ENCODE measurements at places on chromosomes 3 and 15.

GRCh38 chr3:185667574-185667973, 81.5 kb downstream of the SENP2 start:
- no peak overlapping the region for H3K4me3 ChIP-seq
- H3K4me1 ChIP-seq = no peaks in the 10 kb centered on the region
- peaks cover 4% of the 10 kb centered on the region for H3K27me3 ChIP-seq
- no peaks in the 10 kb centered on the region for H3K36me3 ChIP-seq
- H3K27ac ChIP-seq = no peak overlapping the region

DNA sequence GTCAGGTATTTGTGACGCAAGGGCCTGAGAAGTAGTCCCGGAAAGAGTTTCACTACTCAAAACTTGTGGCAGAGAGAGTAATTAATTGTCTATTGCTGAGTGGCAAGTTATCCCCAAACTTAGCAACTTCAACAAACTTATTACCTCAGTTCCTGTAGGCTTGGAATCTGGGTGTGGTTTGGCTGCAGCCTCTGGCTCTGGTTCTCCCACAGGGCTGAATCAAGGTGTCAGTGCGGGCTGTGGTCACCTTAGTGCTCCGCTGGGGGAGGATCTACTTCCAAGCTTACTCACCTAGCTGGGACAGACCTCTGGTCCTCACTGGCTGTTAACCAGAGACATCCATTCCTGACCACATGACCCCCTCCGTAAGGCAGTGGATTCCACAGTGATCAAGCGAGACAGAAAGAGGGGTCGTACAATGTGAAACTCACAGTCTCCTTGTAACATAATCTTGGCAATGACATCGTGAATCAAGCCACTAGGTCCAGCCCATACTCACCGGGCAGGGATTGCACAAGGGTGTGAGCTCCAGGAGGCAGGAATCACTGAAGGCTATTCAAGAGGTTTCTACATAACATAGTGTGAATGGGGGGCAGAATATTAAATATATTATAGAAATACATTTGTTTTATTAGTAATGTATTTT, 138.3 kb downstream of the RYR3 start:
- H3K27ac ChIP-seq = no peak overlapping the region
- no peak for DNase-seq
- no peaks in the 10 kb centered on the region for H3K27me3 ChIP-seq
- H3K36me3 ChIP-seq = no peaks in the 10 kb centered on the region

- H3K4me3 ChIP-seq = no peak overlapping the region
- H3K27ac ChIP-seq = no peak overlapping the region
- no peaks in the 10 kb centered on the region for H3K36me3 ChIP-seq
- no peak for DNase-seq
- no peaks in the 10 kb centered on the region for H3K27me3 ChIP-seq
Measured at GRCh38 chr3:104947943-104948342, 418.8 kb upstream of the ALCAM start.

- H3K27ac ChIP-seq = no peak overlapping the region
- H3K36me3 ChIP-seq = no peaks in the 10 kb centered on the region
- no peak overlapping the region for H3K4me3 ChIP-seq
- no peaks in the 10 kb centered on the region for H3K4me1 ChIP-seq
Measured at GRCh38 chr3:144098691-144099090, 127.1 kb downstream of the DIPK2A start.

- H3K27ac ChIP-seq = no peak overlapping the region
- no peaks in the 10 kb centered on the region for H3K36me3 ChIP-seq
- H3K27me3 ChIP-seq = no peaks in the 10 kb centered on the region
- H3K4me3 ChIP-seq = no peak overlapping the region
- DNase-seq = no peak
- no peaks in the 10 kb centered on the region for H3K4me1 ChIP-seq
Measured at GRCh38 chr3:55294557-55294956, 192.5 kb downstream of the WNT5A start.

DNA sequence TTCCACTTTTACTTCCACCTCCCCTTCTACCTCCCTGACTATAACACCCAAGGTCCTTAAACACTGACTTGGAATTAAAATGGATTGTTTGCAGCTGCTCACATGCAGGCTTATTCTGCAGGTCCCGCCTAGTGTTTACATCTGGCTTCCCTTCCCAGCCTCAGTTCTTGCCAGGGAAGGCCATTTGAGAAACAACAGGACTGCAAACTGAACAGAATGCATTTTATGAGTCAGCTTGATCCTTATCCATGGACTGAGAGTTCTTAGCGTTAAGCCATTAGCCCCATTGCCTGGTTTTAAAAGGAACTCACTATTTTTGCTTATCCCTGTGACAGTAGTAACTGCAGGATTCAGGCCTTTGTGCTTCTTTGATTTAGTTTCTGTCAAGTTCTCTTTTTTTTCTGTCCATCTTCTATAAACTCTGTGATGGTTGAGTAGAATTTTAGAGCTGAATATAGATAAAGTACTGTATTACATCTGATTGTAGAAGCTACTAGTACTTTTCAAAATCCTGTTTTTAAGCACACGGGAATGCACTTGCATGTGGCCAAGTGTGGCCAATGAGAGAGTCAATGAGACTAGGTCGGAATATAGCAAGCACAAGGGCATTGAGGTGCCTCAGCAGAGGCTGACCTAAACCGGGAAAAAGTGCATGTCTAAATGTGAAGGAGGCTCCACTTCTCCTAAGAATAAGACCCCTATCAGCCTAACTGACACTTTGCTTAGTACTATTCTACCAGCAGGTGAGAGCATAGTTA, 106.4 kb downstream of the TUSC7 start:
- H3K27me3 ChIP-seq = no peaks in the 10 kb centered on the region
- H3K4me3 ChIP-seq = no peak overlapping the region
- H3K27ac ChIP-seq = no peak overlapping the region
- no peaks in the 10 kb centered on the region for H3K4me1 ChIP-seq
- H3K36me3 ChIP-seq = no peaks in the 10 kb centered on the region
- no peak for DNase-seq

DNA sequence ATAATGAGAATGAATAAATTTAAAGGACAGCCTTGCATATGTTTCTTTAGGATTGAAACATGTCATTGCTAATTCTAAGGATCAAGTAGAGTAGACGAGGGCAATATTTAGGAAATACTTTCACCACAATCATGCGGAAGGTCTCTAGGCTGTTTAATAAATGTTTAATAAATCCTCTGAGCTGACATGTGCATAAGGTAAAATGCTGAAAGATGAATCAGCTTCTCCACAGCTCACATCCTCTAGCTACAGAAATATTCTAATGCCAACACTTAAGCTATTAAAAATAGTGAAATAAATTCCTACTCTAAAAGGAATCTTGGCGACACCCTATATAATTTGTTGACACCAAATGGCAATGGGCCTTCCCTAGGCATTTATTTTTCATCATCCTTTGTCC, 407.3 kb downstream of the TBL1XR1 start:
- H3K27ac ChIP-seq = no peak overlapping the region
- no peak for DNase-seq
- H3K4me3 ChIP-seq = no peak overlapping the region
- no peaks in the 10 kb centered on the region for H3K36me3 ChIP-seq
- no peaks in the 10 kb centered on the region for H3K4me1 ChIP-seq
- H3K27me3 ChIP-seq = no peaks in the 10 kb centered on the region

DNA sequence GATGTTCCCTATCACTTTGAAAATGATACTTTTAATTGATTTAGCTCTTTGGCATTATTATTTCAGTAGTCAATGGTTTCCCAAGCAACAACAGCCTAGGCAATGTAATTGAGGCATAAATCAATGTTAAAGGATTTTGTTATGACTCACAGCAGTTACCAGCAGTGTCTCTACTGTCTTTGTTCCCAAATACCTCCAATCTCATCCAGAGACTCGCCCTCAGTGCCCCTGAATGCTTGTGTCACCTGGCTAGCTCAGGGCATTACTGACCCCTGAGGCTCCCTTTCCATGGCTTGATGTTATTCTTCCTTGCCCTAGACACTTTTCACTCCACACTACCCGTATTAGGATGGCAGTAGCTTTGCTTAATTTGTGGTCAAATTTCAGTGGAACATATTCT, 227.2 kb downstream of the SQOR start:
- H3K4me1 ChIP-seq = no peaks in the 10 kb centered on the region
- H3K27ac ChIP-seq = no peak overlapping the region

- H3K4me1 ChIP-seq = no peaks in the 10 kb centered on the region
- H3K4me3 ChIP-seq = no peak overlapping the region
- no peaks in the 10 kb centered on the region for H3K27me3 ChIP-seq
Measured at GRCh38 chr15:100790786-100791265, 88.8 kb upstream of the ALDH1A3 start.

GRCh38 chr3:167854846-167855245, 119.3 kb downstream of the SERPINI1 start:
- H3K27ac ChIP-seq = no peak overlapping the region
- DNase-seq = no peak
- H3K4me1 ChIP-seq = no peaks in the 10 kb centered on the region
- H3K27me3 ChIP-seq = no peaks in the 10 kb centered on the region
- no peak overlapping the region for H3K4me3 ChIP-seq
- no peaks in the 10 kb centered on the region for H3K36me3 ChIP-seq

- no peaks in the 10 kb centered on the region for H3K36me3 ChIP-seq
- H3K27me3 ChIP-seq = no peaks in the 10 kb centered on the region
- no peak overlapping the region for H3K4me3 ChIP-seq
- DNase-seq = no peak
- H3K27ac ChIP-seq = no peak overlapping the region
- no peaks in the 10 kb centered on the region for H3K4me1 ChIP-seq
Measured at GRCh38 chr3:52434491-52435115, 10.3 kb downstream of the SEMA3G start.

- no peaks in the 10 kb centered on the region for H3K27me3 ChIP-seq
- H3K36me3 ChIP-seq = peaks cover 2% of the 10 kb centered on the region
- no peak overlapping the region for H3K27ac ChIP-seq
- H3K4me3 ChIP-seq = no peak overlapping the region
- DNase-seq = no peak
Measured at GRCh38 chr3:10047876-10048275, 21.6 kb downstream of the FANCD2 start.

Measured in effector memory CD4-positive, alpha-beta T cell (primary cell).